ENCODE measurements at places on chromosomes 12 and 14. TPM values are rescaled to one million over a fixed set of nuclear protein-coding genes. Genes with fewer than 3 reads are reported as not detected.

GRCh38 chr14:96863986-96864330 is 66.8 kb downstream of the VRK1 start:
- H3K27ac ChIP-seq = no peak overlapping the region
- no peak for DNase-seq
- no peak overlapping the region for H3K4me3 ChIP-seq
- H3K4me1 ChIP-seq = no peaks in the 10 kb centered on the region
- H3K27me3 ChIP-seq = no peaks in the 10 kb centered on the region

- no peaks in the 10 kb centered on the region for H3K4me1 ChIP-seq
- no peak for DNase-seq
- H3K4me3 ChIP-seq = no peak overlapping the region
- no peaks in the 10 kb centered on the region for H3K27me3 ChIP-seq
These were observed 30.3 kb upstream of the SMOC1 start for GRCh38 chr14:69848903-69849391.

- no peak overlapping the region for H3K4me3 ChIP-seq
- no peak overlapping the region for H3K27ac ChIP-seq
- no peaks in the 10 kb centered on the region for H3K36me3 ChIP-seq
- H3K4me1 ChIP-seq = no peaks in the 10 kb centered on the region
- no peaks in the 10 kb centered on the region for H3K27me3 ChIP-seq
These were observed 308.2 kb upstream of the AMIGO2 start for GRCh38 chr12:47387994-47388393.

- no peaks in the 10 kb centered on the region for H3K27me3 ChIP-seq
- no peak overlapping the region for H3K4me3 ChIP-seq
- no peaks in the 10 kb centered on the region for H3K4me1 ChIP-seq
- no peak for DNase-seq
- no peaks in the 10 kb centered on the region for H3K36me3 ChIP-seq
- H3K27ac ChIP-seq = no peak overlapping the region
These were observed 62.8 kb downstream of the SMOC1 start for GRCh38 chr14:69941768-69942742.

- no peak for DNase-seq
- no peaks in the 10 kb centered on the region for H3K36me3 ChIP-seq
- H3K27ac ChIP-seq = no peak overlapping the region
- H3K4me3 ChIP-seq = no peak overlapping the region
- peaks cover 22% of the 10 kb centered on the region for H3K4me1 ChIP-seq
These were observed 2.6 kb downstream of the ETFRF1 start for GRCh38 chr12:25197608-25198007.

DNA sequence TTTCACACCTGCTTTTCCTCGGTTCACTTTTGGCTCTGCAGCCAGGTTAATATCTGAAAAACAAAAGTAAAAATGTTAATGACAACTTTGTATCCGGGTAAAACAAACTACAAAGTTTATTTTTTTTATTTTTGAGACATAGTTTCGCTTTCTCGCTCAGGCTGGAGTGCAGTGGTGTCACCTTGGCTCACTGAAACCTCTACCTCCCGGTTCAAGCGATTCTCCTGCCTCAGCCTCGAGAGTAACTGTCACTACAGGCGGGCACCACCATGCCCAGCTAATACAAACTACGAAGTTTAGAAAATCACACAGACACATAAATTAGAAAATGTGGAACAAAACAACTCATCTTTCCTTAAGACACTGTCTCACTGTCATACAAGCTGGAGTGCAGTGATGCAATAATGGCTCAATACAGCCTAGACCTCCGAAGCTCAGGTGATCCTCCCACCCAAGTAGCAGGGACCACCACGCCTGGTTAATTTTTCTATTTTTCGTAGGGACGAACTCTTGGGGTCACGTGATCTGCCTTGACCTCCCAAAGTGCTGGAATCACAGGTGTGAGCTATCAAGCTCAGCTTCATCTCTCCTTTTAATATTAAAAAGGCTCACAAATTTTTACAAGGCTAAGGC is 38.1 kb downstream of the HNRNPC start:
- no peak overlapping the region for H3K27ac ChIP-seq
- H3K27me3 ChIP-seq = no peaks in the 10 kb centered on the region
- DNase-seq = no peak

DNA sequence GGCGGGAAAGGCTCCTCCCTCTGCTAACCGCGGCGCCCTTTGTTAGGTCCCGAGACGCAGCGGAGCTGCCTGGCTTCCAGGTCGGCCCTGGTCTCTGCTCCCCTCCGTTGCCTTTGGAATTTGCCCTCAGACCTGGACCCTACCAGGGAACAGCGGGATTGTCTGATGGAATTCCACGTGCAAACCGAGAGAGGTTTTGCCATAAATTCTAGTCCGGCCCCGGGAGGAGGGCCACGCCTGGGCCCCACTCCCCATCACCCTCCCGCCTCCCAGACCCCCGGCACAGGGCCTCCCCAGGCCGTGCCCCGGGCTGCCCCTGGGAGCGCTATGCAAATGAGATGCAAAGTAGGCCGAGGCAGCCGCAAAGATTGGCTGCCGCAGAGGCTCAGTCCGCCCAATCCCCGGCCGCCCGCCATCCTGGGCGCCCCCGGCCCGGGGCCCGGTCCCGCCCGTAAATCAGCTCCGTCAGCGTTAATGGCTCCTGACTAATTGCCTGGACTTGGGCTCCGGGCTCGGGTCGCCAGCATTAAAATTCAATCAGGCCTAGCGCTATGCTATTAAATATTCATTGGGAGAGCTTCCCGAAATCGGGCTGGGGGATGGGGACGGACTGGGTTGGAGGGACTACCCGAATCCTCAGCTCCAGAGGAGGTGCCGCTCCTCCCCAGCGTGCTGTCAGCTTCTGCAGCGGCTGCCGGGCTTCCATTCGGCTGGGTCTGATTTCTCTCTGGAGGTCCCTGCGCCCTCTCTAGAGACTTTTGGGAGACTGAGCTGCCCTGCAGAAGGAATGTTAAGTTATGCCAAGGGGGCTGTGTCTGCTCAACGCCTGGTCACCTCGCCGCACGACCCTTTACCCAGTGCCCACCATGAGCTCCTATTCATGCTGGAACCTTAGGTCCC is 15.7 kb upstream of the FIGNL2 start:
- H3K27ac ChIP-seq = no peak overlapping the region
- H3K4me3 ChIP-seq = peak overlapping the region; percentile 37
- peaks cover 38% of the 10 kb centered on the region for H3K27me3 ChIP-seq
- H3K4me1 ChIP-seq = peaks cover 21% of the 10 kb centered on the region
- DNase-seq = no peak
- H3K36me3 ChIP-seq = no peaks in the 10 kb centered on the region

- H3K27ac ChIP-seq = no peak overlapping the region
- no peaks in the 10 kb centered on the region for H3K36me3 ChIP-seq
- DNase-seq = no peak
- H3K4me1 ChIP-seq = no peaks in the 10 kb centered on the region
- no peaks in the 10 kb centered on the region for H3K27me3 ChIP-seq
- no peak overlapping the region for H3K4me3 ChIP-seq
These were observed 14.0 kb downstream of the SYNE3 start for GRCh38 chr14:95502381-95502950.

- no peak overlapping the region for H3K4me3 ChIP-seq
- H3K27ac ChIP-seq = peak overlapping the region; percentile 91
- no peaks in the 10 kb centered on the region for H3K4me1 ChIP-seq
- H3K36me3 ChIP-seq = peaks cover 4% of the 10 kb centered on the region
- DNase-seq = no peak
- no peaks in the 10 kb centered on the region for H3K27me3 ChIP-seq
These were observed 21.8 kb downstream of the LMO3 start for GRCh38 chr12:16583969-16584745.

DNA sequence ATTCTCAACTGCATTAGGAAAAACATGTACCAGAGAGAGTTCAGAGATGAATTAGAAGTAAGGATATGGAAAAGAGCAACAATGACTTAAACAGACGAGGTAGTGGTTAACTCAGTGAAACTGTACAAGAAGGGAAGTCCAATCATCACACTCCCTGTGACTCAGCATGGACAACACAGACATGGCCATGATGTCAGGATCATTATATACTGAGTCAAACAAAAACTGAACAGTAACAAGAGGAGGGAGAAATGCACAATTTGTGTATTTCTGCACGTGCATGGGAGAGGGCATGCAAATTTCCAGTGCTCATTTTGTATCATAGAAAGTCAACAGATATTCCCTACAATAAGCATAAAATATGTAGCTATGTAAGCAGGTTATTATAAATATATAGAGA is 1037.8 kb downstream of the BCL11B start:
- no peaks in the 10 kb centered on the region for H3K27me3 ChIP-seq
- no peaks in the 10 kb centered on the region for H3K4me1 ChIP-seq
- no peak overlapping the region for H3K4me3 ChIP-seq
- no peak overlapping the region for H3K27ac ChIP-seq
- no peak for DNase-seq

DNA sequence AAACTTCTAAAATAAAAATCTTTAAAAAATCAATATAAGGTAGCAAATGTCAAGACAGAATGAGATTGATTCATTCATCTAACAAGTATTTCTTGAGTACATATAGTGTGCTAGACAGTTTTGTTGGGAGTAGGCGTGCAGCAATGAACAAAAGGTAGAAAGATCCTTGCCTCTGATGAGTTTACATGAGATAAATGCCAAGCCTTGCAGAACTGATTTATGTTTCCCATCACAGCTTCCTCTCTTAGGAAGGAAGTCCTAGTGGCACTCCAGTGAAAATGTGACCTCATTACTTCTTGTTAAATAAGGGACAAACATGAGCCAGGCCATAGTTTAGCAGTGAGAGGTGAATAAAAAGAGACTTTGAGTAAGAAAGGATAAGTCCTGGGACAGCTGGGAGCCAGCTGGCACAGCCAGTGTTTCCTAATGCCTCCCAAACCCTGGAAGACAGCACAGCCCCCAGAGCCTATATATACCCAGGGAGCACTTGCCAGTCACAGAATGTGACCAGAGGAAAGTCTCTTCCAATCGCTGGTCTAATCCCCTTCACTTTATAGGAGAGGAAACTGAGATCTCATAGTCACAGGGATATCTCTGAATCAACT is 4.7 kb upstream of the COCH start:
- no peak overlapping the region for H3K27ac ChIP-seq
- no peak for DNase-seq
- no peak overlapping the region for H3K4me3 ChIP-seq
- H3K36me3 ChIP-seq = no peaks in the 10 kb centered on the region
- H3K27me3 ChIP-seq = peaks cover 9% of the 10 kb centered on the region

GRCh38 chr14:67240168-67240932 is 885 bp upstream of the PALS1 start:
- peaks cover 15% of the 10 kb centered on the region for H3K4me1 ChIP-seq
- H3K27me3 ChIP-seq = no peaks in the 10 kb centered on the region
- peak; percentile 87 for DNase-seq
- peak overlapping the region; percentile 99 for H3K27ac ChIP-seq

- H3K27me3 ChIP-seq = no peaks in the 10 kb centered on the region
- H3K36me3 ChIP-seq = no peaks in the 10 kb centered on the region
- DNase-seq = no peak
- H3K27ac ChIP-seq = peak overlapping the region; percentile 86
- peaks cover 29% of the 10 kb centered on the region for H3K4me1 ChIP-seq
These were observed 172.9 kb downstream of the TSPAN9 start for GRCh38 chr12:3250034-3250433.

DNA sequence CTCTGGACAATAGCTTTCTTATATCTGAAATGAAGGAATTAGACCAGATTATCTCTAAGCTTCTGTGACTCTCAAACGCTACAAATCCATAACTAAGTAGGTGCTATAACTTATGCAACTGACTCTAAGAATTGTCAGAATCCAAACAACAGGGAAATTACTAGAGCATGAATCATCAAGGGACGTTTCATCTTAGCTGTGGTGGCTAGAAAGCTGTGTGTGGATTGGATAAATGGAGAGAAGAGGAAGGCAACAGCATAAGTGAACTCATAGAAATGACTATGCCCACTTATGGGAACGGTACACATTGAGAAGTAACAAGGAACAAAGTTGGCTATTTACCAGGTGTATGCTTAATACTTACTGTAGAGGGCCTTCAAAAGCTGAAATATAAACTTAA is 96.0 kb upstream of the NEDD1 start:
- no peaks in the 10 kb centered on the region for H3K36me3 ChIP-seq
- no peaks in the 10 kb centered on the region for H3K27me3 ChIP-seq
- H3K4me1 ChIP-seq = no peaks in the 10 kb centered on the region
- no peak for DNase-seq
- no peak overlapping the region for H3K4me3 ChIP-seq

- H3K27ac ChIP-seq = peak overlapping the region; percentile 13
- no peak for DNase-seq
- H3K4me3 ChIP-seq = no peak overlapping the region
- H3K4me1 ChIP-seq = no peaks in the 10 kb centered on the region
- no peaks in the 10 kb centered on the region for H3K36me3 ChIP-seq
- H3K27me3 ChIP-seq = no peaks in the 10 kb centered on the region
These were observed 261.0 kb downstream of the DACT1 start for GRCh38 chr14:58898655-58899316.

DNA sequence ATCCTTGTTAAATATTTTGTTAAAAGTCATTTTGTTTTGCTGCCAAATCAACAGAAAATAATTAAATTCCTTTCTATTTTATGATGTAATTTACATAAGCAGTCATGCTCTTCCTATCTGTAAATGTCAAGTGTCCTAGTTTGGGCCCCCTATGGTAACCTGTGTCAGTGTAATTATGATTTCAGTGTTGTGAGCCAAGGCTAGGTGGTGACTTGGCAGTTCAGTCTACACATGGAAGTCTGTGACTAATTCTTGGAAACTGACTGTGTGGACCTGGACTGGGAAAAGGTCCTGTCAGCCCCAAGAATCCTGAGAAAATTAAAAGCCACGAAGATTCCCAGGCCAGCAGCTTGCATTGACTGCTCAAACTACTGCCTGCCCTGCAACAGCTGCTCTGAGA is 371.0 kb downstream of the FUT8 start:
- H3K4me1 ChIP-seq = no peaks in the 10 kb centered on the region
- no peak for DNase-seq
- H3K27me3 ChIP-seq = no peaks in the 10 kb centered on the region
- no peak overlapping the region for H3K27ac ChIP-seq

GRCh38 chr14:73260574-73260973 is 23.3 kb downstream of the PAPLN start:
- no peaks in the 10 kb centered on the region for H3K27me3 ChIP-seq
- H3K4me1 ChIP-seq = no peaks in the 10 kb centered on the region
- H3K36me3 ChIP-seq = no peaks in the 10 kb centered on the region
- DNase-seq = no peak
- no peak overlapping the region for H3K4me3 ChIP-seq
- H3K27ac ChIP-seq = no peak overlapping the region

GRCh38 chr12:27319409-27319808 is 13.2 kb upstream of the BMAL2 start:
- H3K27me3 ChIP-seq = no peaks in the 10 kb centered on the region
- H3K4me3 ChIP-seq = no peak overlapping the region
- peak overlapping the region; percentile 50 for H3K27ac ChIP-seq
- no peaks in the 10 kb centered on the region for H3K4me1 ChIP-seq
- no peak for DNase-seq

The CD9 gene
- 247 TPM for total RNA-seq

The HCAR3 gene
- not detected for total RNA-seq

The ENDOU gene
- total RNA-seq = not detected

The CLEC4D gene
- 0.16 TPM for total RNA-seq

The ARL1 gene
- total RNA-seq = 71.5 TPM

The GMFB gene
- total RNA-seq = 48.2 TPM

The CLEC4A gene
- total RNA-seq = 1.9 TPM

The NFE2 gene
- total RNA-seq = not detected
